Ovary (tissue), 10 donors: ENCODE measurements at places on chromosomes 6 and 20.

- DNase-seq: no peak
These were observed 37.1 kb downstream of the TNFAIP3 start for GRCh38 chr6:137903933-137904821.

DNA sequence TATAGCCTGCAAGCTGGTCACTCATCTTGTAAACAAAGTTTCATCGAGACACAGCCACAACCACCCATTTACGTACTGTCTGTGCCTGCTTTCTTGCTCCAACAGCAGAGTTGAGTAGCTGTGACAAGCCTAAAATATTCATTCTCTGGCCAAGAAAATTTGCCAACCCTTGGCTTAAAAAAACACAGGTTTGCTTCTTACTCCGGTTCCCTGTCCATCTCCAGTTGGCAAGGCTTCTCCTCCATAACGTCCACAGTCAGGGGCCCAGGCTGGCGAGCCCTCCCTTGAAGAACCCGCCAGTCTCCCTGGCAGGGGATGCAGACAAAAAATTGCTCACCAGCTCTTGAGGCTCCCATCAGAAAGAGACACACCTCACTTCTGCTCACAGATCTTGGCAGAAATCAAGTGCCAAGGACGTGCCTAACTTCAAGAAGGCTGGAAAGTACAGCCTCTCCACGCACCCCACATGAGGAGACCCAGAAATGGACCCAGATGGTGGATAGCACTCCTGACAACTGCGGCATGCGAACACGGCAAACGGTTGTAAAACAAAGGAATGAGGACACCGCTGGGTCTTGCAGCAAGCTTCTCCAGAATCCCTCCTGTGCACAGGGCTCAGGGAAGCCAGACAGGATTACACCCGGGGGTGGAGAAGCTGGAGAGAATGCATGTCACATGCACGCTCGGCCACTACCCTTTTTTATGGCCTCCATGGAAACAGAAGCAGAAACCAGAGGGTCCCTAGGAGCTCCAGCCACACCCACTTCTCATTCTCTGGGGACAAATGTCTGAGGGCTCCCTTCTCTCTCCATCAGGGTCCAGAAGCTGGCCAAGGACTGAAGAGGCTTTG, 59.8 kb upstream of the SIRPA start:
- DNase-seq: no peak

DNA sequence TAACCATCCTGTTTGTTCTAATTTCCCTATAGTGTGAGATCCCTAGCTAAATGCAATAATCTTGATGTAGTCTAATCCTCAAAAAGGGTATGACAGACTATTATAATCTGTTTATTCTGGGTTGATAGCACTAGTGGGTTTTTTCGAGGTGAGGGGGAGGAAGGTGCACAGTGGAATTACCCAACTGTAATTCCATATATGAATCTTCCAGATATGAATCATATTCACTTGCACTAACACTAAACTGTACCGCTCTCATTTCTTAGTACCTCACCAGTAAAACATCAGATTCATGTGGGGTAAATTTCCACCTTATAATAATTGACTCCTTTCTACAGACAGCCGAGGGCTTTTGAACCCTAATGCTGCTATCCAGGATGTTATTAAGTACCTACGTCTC, 16.5 kb downstream of the NCOA7 start:
- DNase-seq: no peak

DNA sequence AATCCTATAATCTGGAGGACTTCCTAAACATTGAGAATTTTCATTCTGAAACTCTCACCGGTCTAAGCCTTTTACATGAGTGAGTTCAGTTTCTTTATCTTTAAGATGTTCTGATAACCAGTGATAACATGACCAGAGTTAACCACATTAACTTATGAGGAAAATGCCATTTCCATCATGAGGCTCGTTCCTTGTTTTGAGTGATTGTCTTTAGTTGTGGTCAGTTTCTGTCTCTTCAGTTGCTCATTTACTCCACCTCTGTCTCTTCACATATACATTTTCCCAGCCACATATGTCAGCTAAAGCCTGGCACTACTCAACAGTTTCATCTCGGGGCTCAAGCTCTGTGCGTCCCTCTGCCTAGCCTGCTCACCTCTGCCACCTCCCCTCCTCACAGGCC, 70.4 kb downstream of the JAG1 start:
- no peak for DNase-seq

GRCh38 chr6:128519132-128519930, 1.1 kb downstream of the PTPRK start:
- DNase-seq: peak; percentile 68

GRCh38 chr6:49606721-49607390, 29.8 kb downstream of the RHAG start:
- DNase-seq: no peak
